Body of pancreas (tissue), 4 donors: ENCODE measurements at places on chromosomes 12 and 14. TPM values are rescaled to one million over a fixed set of nuclear protein-coding genes. Genes with fewer than 3 reads are reported as not detected.

DNA sequence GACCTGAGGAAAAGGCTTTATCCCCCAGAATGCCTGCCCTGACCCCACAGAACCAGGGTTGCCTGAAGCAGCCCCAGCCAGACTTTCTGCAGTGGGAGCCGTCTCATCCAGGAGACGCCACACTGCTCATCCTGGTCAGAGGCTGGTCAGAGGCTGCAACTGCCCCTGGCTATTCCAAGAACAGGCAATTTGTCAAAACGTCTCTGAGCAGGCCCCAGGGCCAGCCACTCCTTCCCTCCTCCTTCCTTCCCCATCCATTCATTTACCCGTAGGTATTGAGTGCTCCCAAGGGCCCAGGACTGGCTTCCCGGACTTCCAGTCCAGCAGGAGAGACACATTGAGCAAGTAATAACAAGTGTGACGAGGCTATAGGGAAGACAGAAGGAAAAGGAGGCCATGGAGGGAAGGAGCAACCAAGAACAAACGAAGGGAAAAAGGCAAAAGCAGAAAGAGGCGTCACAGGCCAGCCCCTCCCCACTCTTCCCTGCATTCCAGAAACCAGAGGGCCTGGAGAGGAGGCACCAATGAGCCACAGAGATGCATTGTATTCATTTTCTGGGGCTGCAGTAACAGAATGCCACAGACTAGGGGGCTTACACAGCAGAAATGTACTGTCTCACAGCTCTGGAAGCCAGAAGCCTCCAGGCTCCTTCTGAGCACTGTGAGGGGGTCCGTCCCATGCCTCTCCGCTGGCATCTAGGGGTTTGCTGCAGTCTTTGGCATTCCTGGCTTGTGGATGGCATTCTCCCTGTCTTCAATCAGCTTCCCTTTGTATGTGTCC lies 21.0 kb upstream of the CD9 start:
- H3K4me1 ChIP-seq, result peaks cover 16% of the 10 kb centered on the region
- H3K27ac ChIP-seq, result no peak overlapping the region
- H3K4me3 ChIP-seq, result no peak overlapping the region

DNA sequence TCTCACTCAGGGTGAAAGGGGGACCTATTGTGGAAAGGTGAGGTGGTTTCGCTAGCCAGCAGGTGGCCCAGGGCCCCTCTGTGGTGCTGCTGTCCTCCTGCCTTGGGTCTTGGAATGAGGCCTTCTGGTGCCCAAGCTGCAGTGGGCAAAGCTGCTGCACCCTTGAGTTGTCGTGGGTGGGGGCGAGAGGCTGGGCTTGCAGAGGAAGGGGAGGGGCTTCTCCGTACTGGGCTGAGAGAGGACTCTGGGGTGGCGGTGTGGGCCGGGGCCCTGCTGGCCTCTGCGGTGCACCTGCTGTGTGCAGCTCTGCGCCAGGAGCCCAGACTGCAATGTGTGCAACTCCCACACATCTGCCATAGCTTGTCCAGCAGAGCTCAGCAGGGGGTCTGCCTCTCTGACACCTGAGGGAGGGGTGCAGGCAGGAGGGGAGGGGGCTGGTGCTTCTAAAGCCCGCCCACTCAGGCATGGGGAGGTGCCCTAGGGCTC lies 145.8 kb downstream of the KIF26A start:
- no peaks in the 10 kb centered on the region for H3K36me3 ChIP-seq
- no peaks in the 10 kb centered on the region for H3K4me1 ChIP-seq
- DNase-seq, result no peak

DNA sequence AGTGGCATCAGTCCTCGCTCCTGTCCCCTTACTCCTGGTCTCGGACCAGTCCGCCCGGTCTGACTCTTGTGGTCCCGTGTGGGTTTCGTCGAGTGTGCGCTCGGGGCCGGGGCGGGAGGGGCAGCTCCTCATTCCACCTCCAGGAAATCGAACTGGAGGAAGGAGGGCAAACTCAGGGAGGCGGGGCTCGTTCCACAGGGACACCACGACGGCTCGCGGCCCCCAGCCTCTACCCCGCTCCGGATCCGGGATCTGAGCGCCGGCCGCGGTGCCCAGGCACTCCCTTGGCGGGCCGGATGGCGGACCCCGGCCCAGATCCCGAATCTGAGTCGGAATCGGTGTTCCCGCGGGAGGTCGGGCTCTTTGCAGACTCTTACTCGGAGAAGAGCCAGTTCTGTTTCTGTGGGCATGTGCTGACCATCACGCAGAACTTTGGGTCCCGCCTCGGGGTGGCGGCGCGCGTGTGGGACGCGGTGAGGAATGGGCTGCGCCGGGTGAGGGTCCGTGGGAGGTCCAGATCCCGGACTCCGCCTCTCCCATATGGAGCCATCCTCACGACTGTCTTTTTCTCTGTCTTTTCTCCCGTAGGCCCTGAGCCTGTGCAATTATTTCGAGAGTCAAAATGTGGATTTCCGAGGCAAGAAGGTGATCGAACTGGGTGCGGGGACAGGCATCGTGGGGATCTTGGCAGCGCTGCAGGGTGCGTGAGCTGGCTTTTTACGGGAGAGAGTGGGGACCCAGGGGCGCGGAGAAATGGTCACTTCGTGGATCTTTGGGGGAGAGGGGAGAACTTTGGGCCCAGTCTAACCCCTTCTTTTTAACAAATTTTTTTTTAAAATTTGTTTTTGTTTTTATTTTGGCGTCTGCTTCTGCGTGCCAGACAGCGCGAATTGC lies at the start of gene EEF1AKMT3:
TSS of gene EEF1AKMT3 (plus strand) at position 186 of the 894 bp plus-strand sequence. CDS start at position 297, 111 bp downstream.
- DNase-seq, result peak; percentile 71
- H3K27ac ChIP-seq, result peak within 1 kb of the TSS; percentile 78
- peak within 1 kb of the TSS; percentile 69 for H3K4me3 ChIP-seq
- H3K27me3 ChIP-seq, result no peaks in the 10 kb centered on the region
- no peaks in the 10 kb centered on the region for H3K36me3 ChIP-seq

Gene RHEBL1
- total RNA-seq, result not detected

DNA sequence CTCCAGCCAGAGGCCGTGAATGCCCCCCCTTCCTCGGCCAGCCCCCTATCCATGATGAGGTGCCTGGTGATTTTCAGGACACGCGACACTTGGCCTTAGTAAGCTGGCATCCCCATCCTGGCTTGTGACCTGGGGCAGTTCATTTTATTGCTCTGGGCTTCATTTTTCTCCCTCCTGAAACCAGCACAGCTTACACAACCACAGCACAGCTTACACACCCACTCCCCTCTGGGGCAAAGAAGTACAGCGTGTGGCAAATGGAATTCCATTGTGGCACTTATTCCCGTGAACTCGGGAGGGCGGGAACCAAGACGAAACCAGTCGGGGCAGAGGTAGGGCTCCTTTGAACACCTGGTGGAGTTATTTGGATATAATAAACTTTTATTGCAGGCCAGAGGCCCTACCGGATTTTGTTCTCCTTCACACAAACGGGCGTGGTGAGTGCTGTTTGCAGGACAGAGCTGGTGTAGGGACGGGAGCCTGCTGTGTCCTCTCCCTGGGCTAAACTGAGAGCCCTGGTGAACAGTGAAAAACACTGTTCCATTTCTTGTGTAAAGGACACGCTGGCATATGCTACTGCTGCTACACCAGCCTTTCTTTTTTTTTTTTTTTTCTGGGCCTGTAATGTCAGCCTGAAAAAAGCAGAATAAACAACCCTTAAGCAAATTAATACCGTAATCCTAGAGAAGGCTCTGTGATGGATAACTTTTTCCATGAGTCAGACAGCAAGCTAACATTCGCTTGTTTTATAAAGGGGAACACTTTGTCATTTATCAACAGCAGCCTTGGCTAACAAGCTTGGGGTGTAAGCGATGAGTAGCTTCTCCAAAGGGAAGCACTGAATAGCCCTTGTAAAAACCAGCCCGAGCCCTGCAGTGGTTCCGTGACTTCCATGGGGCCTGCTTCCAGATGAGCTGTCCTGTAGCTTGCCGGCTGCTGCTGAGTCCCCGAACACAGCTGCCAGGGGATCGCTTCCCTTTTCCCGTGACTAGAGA lies 29.3 kb downstream of the CD9 start:
- H3K27me3 ChIP-seq, result no peaks in the 10 kb centered on the region

DNA sequence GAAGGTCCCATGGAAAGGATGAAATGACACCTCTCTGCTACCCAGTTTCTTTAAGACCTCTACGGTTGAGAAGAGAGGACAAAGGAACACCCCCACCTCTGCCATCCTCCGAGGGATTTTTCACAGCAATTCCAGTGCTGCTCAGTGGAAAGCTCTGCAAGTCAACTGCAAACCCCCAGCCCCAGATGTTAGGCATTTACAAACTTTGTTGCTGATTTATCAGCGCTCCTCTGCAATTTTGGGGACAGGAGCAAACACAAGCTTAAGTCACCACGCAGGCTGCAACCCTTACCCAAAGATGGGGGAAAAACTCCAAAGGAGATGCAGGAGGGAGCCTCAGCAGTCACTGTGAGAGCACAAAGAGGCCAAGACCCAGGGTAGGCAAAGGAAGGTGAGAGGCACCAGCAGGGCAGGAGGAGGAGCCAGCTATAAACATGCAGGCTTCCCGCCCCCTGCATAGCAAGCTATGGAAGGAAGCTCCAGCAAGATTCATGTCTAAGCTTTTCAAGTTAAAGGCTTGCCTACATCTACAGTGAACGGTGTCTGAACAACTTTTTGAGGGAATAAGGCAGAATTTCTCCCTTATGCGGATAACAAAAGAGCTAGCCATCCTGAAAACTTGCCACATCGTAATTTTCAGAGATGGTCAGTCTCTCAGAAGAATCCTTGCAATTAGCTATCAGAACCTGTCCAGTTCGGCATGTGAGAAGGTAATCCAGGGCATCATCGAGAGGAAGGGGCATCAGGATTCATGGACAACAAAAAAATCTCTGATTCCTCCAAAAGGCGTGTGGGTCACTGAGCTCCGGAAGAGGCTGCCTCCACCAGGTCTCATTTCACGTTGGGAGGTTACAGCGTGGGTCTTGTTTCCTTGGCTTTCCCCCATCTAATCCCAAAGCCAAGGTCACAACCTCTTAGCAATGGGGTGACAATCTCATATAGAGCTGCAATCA lies 3.9 kb downstream of the CTDSP2 start:
- peak; percentile 39 for DNase-seq
- H3K27me3 ChIP-seq, result no peaks in the 10 kb centered on the region
- no peak overlapping the region for H3K4me3 ChIP-seq
- H3K27ac ChIP-seq, result peak overlapping the region; percentile 99

Gene KITLG
- total RNA-seq, result 4.9 TPM

DNA sequence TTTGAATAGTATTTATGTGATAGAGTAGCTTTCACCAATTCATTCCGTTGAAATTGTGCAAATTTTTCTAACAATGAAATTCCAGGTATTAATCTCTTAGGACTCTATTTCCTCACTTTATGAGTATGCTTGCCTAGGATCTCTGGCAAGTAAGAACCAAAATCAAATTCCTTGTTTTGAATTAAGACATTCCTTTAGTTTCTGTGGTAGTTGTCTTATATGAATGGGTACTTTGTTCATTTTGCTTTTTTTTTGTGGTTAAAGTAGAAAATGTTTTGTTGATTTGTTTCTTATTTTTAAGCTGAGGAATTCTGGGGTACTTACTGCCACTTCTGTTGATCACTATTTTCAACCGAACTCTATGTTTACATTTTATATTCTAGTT lies 59.8 kb downstream of the KITLG start:
- no peaks in the 10 kb centered on the region for H3K36me3 ChIP-seq
- no peak overlapping the region for H3K27ac ChIP-seq
- no peak for DNase-seq
- H3K27me3 ChIP-seq, result no peaks in the 10 kb centered on the region

Gene AKAP3
- 3.4 TPM for total RNA-seq
